ENCODE measurements at places on chromosomes 5 and 9.

GRCh38 chr5:16411741-16412455, 53.7 kb downstream of the ZNF622 start:
- peak; percentile 61 for DNase-seq

DNA sequence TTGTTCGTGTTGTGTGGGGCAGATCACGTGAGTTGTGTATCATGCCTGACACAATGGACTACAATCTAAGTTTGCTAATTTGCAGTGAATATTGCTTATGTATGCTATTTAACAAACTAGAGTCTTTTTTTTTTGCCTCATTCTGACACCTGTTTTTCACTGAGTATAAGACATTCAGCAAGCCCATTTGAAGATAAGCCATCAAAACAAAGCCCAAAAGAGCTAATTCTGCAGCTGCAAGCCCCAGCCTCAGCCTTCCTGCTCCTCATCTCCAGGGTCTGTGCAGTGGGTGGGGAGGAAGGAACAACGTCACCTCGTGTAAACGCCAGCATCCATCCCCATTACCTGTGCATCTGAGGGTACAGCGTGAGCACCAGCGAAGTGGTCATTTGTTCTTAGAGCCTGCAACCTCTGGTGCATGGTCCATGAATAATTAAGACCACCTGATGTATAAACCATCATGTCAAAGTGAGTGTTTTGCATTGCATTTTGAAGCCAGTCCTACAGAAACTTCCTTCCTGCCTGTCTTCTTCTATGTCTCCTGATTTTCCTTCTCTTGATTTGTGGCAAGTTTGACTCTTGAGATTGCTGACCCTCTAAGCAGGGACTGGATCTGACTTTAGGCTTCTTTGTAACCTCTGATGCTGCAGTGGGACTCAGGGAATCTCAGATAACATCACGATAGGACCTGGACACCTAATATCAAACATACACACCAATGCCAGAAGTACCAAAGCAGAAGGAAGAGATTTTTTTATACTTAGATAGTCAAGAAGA, 73.2 kb downstream of the FGF1 start:
- no peak for DNase-seq

- peak; percentile 78 for DNase-seq
These were observed 401.0 kb upstream of the ADAMTSL1 start for GRCh38 chr9:18073002-18073401.

GRCh38 chr5:168658394-168658793, 79.2 kb upstream of the PANK3 start:
- DNase-seq: no peak

DNA sequence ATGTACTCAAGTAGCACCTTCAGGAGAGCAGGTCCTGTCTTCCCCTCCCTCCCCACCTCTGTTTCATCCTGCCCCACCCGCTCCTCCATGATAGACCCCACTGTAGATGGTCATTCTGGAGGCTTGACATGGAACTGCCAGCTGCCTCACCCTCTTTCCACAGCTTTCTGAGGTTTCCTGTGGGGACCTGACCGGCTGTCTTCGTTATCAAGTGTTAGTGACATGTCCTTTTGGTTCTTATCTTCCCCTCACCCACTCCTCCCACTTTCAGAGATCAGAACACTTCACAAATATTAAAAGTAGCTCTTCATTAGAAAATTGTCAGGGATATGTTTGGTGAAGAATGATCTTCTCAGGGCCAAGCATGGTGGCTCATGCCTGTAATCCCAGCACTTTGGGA, 52.7 kb downstream of the MEGF10 start:
- DNase-seq: no peak

DNA sequence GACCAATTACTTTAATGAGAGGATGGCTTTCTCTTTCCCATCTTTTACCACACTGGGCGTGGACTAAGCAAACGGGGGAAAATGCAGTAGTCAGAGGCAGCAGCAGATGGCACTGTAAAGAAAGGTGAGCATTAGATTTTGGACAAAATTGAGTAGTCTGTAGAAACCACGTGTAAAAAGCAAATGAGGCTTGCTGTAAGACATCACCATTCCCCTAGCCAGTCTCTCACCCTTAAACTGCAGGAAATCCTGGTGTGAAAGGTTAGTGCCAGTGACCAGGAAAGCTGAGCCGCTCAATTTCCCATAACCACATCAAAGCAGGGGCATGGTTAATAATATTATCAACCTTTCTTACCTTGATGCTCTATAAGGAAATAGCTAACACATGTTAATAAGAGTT, 31.8 kb downstream of the SPATA31C2 start:
- peak; percentile 18 for DNase-seq

DNA sequence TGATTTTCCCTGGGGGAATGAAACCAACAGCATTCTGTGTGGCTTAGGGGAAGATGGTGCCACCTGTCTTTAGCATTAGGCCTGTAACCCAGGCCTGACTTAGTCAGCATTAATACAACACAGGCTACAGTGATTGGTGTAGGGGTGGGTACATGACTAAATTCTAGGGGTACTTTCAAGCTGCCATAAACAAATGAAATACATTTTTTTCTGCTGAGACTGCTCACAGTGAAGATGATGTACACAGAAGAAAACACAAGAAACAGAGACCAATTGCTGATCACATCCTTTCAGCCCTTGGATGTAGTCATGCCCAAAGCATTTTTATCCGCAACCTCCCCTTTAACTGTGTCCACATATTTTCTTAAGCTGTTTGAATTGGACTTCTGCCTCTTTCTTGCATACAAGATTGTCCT, 527.2 kb downstream of the KCTD16 start:
- DNase-seq: peak; percentile 95

DNA sequence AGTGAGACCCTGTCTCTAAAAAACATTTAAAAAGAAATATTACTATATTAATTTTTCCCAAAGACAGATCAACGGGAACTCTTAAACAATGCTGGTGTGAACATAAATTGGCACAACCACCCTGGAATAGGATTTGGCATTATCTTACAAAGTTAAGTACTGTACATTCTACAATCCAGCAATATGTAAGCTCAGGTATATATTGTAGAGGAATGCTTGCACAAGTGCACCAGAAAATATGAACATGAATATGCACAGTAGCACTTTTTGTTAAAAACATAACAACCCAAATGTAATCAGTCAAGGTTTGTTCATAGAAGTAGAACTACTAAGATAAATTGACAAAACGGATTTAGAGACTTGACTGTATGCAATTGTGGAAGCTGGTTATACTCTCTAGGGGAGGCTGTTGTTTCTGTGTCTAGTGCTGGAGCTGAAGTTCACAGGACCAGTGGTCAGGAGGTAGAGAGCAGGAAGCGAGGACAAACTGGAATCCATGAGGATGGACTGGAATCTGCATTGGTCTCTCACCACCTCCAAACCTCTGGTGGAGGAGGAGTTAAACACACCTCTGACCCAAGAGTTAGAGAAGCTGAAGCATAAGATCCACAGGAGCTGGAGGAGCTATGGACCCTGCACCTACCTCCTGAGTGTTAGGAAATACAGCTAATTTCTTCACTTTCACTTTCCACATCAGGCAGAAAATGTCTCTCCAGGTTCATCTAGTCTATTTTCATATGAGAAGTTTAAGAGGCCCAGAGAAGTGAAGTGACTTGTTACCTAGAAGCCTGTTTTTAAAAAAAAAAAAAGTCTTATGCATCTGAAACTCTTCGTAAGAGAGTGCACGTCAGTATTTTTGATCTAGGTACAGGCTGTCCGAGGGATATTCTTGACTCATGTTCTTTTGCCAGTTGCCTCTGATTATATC, 20.3 kb upstream of the RIC1 start:
- no peak for DNase-seq

DNA sequence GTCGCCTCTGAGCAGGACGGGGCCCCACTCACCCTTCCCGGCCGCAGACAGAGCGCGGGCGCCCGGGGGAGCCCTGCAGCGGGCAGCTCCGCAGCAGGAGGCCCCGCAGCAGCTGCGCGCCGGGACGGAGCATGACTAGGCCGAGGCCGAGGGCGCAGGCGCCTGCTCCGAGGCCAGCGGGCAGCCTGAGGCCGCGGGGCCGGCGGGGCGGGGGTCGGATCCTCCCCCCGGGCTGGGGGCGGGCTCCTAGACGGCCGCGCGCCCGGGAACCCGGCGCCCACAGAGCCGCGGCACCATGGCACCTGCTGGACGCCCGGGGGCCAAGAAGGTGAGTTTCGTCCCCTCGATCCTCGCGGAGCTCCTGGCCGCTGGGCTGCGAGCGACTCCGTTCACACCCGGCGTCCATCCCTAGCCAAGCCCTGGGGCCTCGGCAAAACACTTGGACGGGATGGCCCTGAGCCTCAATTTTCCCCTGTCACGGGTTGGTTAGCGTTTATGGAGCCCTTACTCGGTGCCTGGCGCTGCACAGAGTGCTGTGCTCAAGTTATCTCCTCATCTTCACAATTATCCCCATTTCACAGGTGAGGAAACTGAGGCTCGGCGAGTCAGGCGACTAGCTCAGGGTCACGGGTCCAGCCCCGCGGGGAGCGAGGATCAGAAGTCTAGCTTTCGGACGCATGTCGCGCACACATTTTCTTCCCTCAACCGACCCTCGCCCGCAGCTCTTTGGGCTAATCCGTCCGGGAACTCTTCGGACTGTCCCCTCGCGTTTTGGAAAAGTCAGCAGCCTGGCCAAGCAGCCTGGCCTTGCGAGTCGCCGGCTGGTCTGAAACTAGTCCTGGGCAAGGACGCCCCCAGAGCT, at the start of the genes BHMT2 and DMGDH:
TSS of gene BHMT2 (plus strand) at position 280 of the 862 bp plus-strand sequence. CDS start at position 296, 16 bp downstream.
TSS of gene DMGDH (minus strand) at position 187 of the 862 bp plus-strand sequence. CDS start at position 133, 54 bp downstream.
- peak; percentile 58 for DNase-seq

- no peak for DNase-seq
These were observed at the start of gene PCDHB1 for GRCh38 chr5:141050622-141051520. Gene PCDHB1, plus strand, starts transcription at chr5:141051374. Its CDS starts 97 bp downstream, at chr5:141051471.

- no peak for DNase-seq
These were observed 140.9 kb downstream of the CCDC171 start for GRCh38 chr9:15693701-15694100.

DNA sequence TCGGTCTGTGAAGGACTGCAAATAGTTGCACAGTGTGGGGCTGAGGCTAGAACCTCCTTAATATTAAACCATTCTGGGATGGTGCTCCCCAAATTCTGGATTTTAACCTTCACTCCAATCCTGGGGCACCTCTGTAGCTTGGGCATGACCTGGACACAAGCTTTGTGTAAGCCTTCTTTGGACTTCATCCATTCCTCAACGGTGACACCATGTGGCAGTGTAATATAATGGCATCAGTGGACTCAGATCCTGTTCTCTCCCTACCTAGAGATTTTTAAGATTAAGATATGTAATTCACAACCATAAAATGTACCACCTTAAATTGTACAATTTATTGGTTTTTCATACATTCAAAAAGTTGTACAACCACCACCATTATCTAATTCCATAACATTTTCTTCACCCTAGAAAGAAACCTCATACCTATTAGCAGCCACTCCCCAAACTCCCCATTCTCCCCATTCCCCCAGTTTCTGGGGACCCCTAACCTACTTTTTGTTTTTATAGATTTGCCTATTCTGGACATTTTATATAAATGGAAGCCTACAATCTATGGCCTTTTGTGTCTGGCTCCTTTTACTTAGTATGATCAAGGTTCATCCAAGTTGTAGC, 4.8 kb upstream of the PLGRKT start:
- DNase-seq: peak; percentile 56

DNA sequence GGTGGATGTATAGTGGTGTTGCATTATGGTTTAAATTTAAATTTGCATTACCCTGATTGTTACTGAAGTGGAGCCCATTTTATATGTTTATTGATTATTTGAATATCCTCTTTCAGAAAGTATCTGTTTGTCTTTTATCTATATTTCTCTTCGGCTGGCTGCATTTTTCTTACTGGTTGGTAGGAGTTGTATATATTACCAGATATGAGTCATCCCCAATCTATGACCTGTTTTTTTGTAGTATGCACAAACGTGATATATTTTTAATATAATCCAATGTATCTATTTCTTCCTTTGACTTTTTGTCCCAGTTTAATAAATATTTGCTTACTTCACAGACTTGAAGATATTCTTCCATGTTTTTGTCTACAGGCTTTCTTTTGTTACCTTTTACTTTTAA, 29.3 kb upstream of the CAMK4 start:
- DNase-seq: no peak

GRCh38 chr9:2359891-2360471, 261.6 kb upstream of the VLDLR start:
- no peak for DNase-seq

DNA sequence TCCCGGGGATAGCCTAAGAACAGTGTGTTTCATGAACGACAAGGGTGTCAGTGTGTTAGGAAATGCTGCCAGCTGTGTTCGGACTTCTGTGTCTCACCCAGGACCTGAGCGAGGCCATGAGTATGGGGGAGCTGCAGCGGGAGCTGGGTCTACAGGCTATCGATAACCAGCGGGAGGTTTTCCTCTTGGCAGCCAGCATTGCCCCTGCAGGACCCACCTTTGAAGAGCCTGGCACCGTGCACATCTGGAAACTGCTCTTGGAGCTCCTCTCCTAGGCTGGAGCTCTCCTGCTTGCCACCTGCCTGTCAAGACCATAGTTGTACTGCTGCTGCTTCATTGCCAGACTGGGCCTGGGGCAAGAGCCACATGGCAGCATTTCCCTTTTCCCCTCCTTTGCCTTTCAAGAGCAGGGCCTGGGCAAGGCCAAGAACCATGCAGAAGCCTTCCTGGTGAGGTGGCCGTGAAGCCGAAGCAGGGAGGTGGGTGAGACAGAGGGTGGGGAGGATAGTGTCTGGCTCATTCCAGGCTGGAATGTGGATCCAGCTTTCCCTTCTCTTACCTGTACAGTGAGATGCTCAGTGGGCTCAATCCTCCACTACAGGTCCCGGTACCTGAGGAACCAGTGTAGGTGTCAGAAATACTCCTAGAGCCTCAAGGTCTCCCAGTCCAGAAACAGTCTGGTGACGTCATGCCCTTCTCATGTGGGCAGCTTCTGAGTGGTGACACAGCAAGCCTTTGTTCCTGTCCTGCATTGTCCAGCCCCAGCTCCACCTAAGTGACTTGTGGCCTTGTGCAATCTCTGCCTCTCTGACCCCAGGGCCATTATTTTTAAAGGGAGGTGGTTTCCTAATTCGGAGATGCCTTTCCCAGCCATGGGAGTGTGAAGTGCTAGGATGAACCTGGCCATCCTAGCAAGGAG, 6.6 kb downstream of the ARL10 start:
- DNase-seq: no peak

- DNase-seq: no peak
These were observed 18.2 kb upstream of the CDC20B start for GRCh38 chr5:55191165-55191564.

DNA sequence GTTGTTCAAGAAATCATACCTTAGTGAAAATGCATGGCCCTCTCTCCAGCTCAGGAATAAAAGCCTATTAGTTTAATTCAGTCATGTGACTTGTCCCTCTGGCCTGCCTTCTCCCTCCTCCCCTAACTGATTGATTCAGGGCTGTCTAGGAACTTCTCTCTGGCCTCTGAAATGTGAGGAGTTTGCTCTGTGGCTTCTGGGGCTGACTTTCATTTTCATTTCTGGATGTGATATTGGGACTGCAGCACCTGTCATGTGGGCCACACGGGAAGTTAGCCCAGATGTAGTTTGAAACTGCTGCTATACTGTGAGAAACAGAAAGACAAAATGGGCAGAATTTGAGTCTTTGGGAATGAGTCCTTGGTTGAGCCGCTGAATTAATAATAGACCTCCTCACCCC, 44.8 kb downstream of the PARP8 start:
- peak; percentile 6 for DNase-seq

All from fibroblast of skin of abdomen (primary cell).